ENCODE measurements at places on chromosomes 11 and 22. TPM values are rescaled to one million over a fixed set of nuclear protein-coding genes. Genes with fewer than 3 reads are reported as not detected.

DNA sequence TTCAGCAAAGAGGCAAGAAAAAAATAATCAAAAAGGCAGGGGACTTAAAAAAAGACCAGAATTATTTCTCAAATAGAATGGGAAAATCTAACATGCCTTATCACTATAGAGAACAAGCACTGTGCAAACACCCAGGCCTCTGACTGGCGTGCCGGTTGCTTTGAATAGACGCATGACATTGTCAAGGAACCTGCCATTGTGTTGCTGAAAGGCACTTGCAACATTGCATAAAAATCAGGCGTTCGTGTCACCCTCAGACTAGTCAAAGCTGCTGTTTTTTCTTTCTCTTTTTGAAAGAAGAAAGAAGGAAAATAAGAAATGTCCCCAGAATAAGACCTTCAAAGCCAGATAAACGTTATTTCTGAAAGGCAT, 549.3 kb upstream of the CADM1 start:
- no peak for DNase-seq

DNA sequence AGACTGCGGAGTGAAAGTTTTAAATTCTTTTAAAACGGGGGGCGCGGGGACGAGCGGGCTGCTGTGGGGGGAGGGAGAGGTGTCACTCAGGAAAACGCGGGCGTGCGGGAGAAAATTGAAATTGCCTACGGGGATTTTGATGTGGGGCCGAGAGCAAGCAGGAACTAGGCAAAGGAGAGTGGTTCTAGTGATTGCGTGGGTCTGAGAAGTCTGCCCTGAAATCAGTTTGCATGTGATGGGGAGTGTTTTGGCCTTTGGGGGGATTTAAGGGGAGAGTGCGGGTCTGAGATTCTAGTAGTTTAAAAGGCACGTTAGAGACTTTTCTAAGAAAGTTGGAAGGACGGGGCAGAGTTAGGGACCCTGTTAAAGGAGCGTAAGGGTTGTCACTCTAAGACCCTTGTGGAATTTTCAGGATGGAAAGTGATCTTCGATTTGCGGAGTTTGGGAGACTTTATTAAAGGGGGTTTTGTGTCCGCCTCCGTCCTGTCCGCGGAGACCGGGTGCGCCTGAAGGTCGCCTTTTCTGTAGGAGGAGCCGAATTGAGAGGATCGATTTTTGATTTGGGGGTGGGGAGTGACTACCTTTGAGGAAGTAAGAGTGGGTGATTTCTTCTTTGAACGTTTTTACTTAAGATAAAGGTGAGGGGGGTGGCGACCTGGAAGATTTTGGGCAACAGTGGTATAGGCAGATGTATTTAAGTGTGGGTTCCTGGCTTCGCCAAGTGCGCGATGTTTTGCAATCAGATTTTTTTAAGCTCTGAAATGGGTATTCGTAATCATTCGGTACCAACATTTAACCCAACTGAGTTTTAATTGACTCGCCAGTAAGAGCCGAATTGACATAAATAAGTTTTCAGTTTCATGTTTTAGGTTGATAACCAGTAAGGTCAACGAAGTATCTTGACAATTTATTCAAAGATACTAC, 1.1 kb downstream of the EED start:
- peak; percentile 19 for DNase-seq

DNA sequence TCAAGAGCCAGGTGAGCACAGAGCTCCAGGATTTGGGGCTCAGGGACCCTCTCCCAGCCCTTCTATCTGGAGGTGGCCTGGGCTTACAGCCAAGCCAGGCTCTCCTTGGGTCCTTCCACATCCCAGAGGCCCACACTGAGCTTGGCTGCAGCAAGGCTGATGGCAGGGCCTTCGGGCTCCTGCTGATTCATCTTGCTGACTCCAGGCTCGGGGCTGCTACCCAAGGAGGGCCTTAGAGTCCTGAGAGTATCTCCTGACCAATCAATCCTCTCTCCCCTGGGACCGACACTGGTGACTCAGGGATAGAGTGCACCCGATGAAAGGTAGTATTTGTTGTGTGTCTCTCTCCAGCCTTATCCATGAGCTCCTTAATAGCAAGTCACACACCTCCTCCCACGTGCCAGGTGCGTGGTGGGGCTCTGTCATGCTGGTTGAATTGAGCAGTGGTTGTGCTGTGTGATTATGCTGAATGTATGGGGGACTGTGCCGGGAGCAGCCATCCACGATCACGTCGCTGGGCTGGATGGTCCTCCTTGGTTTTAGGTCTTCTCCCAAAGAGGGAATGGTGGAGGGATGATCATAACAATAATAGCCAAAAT, 62.3 kb downstream of the GRIK4 start:
- peak; percentile 55 for DNase-seq

GRCh38 chr11:105642870-105643269, 33.0 kb downstream of the GRIA4 start:
- DNase-seq, result peak; percentile 17

MMP11 gene
- not detected for total RNA-seq

SAA4 gene
- not detected for total RNA-seq

DNA sequence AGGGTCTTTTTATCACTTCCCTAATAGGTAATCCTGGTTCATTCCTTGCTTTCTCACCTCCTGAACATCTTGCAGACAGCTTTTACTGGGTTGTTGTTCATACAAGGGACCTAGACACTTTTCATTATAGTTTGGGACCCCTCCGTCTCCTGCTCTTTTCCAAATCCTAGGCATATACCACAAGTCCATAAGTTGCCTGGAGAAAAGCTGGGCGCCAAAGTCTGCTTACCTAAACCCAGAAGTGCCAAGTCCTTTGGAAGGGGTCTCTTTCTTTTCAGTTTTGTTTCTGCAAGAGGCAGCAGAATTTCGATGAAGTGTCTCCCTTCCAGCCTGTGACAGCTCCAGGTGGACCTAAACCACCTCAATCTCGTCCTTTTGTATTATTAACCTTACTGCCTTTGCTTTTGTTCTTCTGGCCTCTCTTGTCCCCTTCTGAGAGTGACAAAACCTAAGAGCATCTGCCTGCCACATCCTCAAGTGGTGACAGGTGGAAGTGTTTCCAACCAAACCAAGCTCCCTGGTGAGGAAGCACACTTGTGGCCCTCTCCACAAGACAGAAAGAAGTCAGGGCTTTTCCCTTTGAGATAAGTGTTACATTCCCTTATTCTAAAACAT, 19.5 kb upstream of the P2RY6 start:
- DNase-seq, result no peak

POU2AF3 gene
- not detected for total RNA-seq

SLC22A6 gene
- not detected for total RNA-seq

GRCh38 chr11:46290598-46291309, 13.3 kb downstream of the CREB3L1 start:
- peak; percentile 65 for DNase-seq

DNA sequence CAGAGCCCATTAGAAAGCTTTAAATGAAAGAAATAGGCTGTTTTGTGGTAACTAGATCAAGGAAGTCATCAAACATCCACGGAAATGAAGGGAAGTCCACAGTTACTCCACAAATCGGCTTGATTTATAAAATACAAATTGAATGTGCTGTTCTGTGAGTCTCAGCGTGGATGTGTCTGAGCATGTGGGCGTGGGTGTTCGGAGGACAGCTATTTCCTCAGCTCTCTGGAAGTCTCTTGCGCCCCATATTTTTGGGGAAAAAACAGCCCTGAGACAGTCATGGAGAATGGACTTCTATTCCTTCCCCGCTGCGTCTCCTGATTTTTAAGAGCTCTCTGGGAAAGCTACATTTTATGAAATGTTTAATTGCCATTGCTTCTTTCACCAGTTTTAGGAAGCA, 144.4 kb downstream of the EFCAB6 start:
- no peak for DNase-seq
